ENCODE measurements at places on chromosomes 6 and 20.

- DNase-seq = no peak
Measured at GRCh38 chr6:155693573-155694418, 238.2 kb upstream of the NOX3 start.

GRCh38 chr6:7998103-7998725 lies 66.0 kb downstream of the BLOC1S5 start:
- DNase-seq = no peak

DNA sequence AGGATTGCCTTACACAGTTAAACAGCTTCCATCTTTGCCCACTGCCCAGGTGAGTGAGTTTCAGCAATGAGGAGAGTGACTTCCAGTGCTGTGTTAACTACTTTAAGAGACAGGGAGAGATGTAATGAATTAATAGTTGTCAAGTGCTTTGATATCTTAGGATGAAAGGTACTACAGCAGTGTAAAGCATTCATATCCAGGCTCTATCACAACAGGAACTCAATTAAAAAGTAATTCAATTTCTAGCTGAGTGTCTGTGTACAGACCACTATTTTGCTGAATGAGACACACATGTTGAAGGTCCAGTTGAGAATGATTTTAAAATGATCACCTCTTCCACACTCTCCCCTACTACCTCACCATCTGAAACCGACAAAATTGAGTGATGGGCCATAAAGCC lies 70.7 kb upstream of the BEND3 start:
- no peak for DNase-seq

GRCh38 chr6:6193221-6193745 lies 127.2 kb downstream of the F13A1 start:
- no peak for DNase-seq

- DNase-seq = no peak
Measured at GRCh38 chr20:61801857-61802442, 263.7 kb downstream of the TAF4 start.
